HT-29 (cell line): ENCODE measurements at places on chromosomes 2 and 18.
A peak's percentile ranks its signal among the peaks of the same experiment; 100 is the strongest.

DNA sequence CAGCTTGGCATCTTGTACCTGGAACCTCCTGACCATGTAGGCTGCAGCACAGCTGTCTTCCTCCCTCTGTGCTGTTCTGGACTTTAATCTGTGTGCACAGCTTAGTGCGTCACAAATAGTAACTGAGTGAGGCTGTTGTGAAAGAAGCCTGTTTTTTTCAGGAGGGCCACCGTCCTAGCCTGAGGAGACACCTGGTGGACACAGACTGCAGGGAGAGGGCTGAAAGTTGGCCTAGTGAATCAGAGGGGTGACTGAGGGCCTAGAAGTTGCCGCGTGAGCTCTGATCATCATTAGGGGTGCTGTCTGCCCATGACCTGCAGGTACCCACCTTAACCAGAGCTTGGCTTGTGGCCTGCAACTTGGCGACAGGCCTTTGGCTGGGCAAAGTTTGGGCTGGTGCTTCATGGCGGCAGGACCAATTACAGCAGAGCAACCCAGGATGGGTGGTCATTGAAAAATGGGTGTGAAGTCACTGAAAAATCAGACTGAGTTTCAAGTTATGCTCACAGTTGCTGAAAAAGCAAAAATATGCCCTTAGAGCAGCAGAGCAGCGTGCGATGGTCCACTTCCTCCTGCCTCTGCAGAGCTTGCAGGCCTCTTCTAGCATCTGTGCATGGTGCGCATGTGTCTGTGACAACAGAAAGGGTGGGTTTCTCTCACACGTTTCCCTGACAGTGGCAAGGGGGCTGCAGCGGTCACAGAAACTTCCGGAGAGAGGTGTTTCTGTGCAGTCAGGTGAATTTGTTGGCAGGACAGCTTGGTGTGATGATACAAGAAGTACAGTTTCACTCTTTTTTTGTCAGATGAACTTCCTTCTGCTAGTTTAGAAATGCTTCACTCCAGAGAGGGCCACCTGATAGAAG, 9.6 kb downstream of the GDF7 start:
- DNase-seq, result peak; percentile 53

- DNase-seq, result no peak
Measured at GRCh38 chr2:202290970-202291369, 25.4 kb downstream of the NOP58 start.

- DNase-seq, result no peak
Measured at GRCh38 chr2:10873171-10873570, 38.6 kb upstream of the KCNF1 start.

GRCh38 chr2:138504546-138505235, 3.1 kb downstream of the SPOPL start:
- DNase-seq, result peak; percentile 38

DNA sequence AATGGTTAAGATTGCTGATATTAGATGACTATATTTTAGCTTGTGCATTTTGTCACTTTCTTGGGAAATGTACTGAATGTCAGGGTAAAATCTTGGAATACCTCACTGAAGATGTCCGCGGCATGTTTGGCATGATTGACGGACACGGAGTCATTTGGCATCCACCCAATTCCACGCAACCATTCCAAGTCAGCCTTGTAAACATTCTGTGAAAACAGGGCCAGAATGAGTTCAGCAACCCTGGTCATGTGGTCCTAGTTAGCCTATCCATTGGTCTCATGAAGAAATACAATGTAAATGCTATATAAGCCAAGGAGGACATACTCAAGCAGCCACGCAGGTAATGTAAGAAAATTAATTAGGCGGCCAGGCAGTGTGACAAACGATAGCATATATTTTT, 159.5 kb downstream of the RIF1 start:
- DNase-seq, result no peak

DNA sequence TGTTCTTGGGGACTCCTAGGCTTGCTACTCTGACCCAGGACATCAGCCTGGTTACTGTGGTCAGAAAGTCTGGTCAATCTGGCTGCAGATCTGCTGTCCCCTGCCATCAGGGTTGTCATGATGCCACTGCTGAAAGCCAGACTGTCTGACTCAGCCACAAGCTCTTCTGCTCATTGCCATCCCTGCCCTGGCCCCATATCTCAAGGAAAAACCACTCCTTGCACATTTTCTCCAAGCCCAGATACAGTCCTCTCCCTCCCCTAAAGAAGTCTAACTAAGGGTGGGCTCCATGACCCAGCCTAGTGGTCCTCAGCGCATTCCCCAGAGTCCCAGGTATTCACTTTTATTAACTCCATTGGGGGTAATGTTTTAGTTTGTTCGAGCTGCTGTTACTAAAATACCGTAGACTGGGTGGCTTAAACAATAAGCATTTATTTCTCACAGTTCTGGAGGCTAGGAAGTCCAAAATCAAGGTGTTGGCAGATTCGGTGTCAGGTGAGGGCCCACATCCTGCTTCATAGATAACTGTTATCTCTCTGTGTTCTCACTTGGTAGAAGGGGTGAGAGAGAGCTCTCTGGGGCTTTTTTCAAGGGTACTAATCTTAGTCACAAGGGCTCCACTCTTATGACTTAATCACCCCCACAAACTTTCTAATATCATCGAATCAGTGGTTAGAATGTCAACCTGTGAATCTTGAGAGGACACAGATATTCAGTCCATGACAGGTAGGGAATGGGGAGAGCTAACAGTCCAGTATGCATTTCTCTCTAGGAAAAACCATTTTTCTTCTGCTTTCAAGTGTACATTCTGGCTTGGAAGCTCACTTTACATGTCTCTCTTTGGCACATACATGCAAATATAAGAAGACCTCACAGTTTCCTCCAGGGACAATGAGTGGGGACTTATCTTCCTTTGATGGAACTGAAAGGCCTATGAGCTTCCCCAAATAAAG, 94.8 kb upstream of the CXCR4 start:
- no peak for DNase-seq

- DNase-seq, result peak; percentile 79
Measured at GRCh38 chr2:37414470-37414949, 70.1 kb downstream of the QPCT start.

DNA sequence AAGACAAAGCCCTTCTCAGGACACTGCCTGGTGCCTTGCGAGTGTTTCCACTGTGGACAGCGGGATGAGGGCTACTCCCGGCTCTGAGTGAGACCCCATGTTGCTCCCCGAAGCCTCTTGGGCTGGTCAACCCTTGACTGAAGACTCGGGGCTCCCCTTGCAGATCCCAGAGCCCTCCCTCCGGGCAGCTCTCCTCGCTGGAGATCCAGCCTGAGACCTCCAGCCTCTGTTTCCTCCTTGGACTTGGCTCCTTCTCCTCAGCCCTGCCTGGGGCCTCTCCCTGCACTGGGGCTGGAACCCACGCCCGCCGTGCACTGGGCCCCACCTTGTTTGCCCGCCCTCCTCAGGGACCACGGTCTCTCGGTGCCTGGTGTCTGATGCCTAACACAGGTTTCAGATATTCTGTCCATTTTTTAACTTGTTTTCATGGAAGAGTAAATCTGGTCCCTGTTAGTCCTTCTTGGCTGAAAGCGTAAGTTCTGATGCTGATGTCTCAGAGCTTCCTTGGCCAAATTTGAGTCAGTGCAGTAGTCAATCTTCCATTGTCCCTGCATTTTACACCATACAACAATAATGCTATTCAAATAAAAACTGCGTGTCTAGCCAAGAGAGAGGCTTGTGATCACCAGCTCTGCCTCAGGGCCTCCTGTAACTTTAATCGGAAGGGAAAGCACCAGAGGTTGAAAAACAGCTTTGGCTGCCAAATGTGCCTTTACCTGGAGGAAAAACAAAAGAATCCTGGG, 139.3 kb upstream of the CTDP1 start:
- DNase-seq, result no peak

- no peak for DNase-seq
Measured at GRCh38 chr2:106168657-106169056, 25.4 kb downstream of the UXS1 start.

DNA sequence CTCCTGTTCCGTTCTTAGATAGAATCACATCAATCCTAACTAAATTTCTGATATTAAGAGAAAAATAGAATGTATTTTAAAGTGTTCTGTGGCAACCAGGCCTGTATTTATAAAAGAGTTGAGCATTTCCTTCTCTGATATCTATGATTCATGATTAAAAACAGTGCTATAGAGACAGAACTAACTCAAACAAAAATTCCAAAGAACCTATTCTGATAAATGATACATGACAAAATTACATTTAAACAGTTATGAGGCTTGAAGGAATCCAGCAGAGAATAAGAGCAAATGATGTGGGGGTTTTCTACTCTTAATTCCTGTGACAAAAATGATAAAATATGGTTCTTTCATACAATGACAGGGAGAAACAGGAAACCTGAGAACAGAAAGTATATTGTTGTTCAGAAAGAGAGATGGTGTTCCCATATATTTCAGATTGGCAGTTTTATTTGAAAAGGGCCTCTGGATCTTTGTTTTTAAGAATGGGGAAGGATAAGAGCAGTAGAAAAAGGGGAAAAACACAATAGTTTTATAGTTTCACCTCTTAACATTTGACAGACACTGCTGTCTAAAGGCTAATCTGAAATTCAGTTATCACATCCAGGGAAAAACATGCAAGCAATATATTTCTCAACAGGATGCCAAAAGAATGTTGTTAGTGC, 944.3 kb downstream of the LRP1B start:
- DNase-seq, result no peak

- DNase-seq, result no peak
Measured at GRCh38 chr2:178473931-178474330, 4.5 kb downstream of the FKBP7 start.
